ENCODE measurements at places on chromosomes 7 and 10. TPM values are rescaled to one million over a fixed set of nuclear protein-coding genes. Genes with fewer than 3 reads are reported as not detected.

DNA sequence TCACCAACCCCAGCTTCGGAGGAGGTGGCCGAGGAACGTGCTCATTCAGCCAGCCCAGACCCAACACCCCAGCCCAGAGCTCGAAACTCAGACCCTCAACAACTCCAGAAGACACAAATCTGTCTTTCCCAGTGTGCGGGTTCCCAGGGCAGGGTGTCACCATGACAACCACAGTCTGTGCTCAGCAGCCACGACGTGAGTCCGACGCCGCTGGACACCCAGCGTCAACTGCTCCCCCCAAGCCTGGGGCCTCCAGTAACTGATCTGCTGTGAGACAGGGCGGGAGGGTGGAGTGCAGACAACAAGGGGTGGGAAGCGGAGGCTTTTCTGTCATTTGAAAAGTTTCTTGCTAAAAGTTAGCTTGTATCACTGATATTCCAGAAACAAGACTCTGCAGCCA, 167.2 kb downstream of the MAD1L1 start:
- DNase-seq, result no peak

DNA sequence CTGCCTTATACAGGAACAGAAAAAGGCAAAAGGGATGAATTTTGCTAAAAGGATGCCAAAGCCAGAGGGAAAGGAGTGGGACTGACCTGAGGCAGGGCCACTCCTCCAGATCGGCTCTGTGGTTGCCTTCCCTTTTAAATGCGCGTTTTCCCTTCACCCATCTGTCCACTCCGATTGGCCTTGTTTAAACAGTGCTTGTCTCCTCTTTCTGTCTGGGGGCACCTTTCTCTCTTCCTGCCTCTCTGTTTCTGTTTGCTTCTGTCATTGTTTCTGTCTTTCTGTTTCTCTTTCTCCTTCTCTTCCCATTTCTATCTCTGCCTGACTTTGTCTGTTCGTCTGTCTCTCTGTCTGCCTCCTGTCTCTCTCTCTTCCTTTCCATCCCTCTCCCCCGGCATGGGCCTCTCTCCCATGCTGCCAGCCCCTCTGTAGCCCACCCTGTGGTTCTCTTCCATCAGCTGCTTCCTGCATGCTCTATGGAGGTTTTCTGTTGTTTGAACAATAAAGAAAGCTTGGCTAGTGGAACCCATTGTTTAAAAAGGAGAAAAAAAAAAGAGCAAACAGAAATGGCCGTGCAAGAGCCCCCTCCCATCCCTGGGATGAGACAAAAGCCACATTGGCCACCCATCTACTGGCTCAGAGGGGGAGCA, 29.5 kb upstream of the HSPB1 start:
- DNase-seq, result no peak

DNA sequence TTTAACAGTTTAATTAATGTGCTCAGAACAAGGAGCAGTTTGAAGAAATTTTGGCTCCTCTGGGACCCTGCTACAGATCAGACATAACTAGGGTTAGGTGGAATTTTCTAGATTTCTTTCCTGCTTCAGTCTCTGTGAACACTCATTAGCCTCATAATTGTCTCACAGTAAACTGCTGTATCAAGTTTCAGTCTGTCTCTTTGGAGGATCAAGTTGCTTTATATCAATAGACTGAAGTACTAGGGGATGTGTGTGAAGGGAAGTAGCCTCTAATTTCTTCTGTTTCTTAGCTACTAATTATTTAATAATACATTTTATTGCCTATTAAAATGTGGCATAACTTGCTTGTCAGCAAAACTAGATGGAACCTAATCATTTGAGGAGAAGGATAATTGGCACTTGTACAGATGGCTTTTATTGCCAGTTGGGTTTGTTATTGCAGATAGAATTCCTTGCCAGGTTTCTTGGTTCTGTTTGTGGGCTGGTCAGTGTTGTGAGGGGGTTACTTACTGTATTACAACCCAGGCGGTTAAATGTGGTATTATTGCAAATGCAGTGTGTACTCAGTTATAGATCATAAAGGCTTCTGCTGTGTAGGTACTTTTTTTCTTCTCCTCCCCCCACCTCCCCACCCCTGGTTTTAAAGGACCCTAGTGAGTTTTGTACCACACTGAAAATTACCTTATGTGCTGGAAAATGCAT, 758.0 kb downstream of the AUTS2 start:
- no peak for DNase-seq

- no peak for DNase-seq
These were observed 34.5 kb downstream of the SNX10 start for GRCh38 chr7:26326211-26326610.

DNA sequence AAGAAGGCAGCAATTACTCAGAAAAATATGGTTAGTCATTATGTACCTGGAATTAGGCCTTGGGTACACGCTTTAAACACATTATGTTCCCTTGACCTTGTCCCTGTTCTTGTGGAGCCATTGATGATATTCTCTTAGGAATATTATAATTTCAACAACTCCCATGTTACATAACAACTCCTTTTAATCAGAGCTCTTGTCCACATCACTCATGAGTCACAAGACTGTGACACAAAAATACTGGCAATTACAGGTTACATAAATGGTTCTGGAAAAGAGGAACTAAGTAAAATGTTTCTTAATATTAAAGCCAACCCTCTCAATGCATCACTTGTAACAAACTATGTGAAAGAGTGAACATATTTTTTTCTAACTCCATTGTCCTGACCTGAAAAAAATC, 143.8 kb upstream of the PCLO start:
- DNase-seq, result no peak

DNA sequence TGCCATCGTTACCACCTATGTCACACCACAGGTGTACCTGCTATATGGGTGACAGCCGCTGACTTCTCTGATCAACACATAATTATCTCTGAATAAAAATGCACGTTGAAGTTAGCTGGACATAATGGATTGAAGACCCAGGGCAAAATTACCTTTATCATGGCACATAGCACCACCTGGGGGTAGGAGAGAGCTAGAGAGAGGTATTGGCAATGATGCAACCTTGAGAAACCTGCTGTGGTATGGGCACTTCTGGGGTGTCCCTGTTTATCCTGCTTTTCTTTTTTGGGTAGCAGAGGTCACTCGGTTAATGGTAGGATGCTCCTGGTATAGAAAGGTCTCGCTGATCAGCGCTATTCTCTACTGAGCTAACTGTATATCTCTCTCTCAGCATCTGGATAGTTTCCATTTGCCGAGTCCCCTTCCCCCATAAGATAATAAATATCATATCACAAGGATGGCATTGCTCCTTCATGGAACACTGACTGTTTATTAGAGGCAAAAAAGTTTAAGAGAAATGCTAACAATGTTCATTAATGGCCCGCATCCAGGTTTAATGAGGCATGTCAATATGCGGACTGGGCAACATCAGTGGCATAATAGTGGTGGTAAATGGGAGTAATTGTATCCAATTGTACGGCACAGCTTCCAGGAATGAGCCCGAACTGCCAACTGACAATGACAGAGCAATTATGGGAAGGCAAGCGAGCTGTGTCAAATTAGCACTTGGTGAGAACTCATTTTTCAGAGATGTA, 323.1 kb downstream of the TFEC start:
- DNase-seq, result no peak

- DNase-seq, result no peak
These were observed 168.5 kb downstream of the NOC3L start for GRCh38 chr10:94194256-94194655.

DNA sequence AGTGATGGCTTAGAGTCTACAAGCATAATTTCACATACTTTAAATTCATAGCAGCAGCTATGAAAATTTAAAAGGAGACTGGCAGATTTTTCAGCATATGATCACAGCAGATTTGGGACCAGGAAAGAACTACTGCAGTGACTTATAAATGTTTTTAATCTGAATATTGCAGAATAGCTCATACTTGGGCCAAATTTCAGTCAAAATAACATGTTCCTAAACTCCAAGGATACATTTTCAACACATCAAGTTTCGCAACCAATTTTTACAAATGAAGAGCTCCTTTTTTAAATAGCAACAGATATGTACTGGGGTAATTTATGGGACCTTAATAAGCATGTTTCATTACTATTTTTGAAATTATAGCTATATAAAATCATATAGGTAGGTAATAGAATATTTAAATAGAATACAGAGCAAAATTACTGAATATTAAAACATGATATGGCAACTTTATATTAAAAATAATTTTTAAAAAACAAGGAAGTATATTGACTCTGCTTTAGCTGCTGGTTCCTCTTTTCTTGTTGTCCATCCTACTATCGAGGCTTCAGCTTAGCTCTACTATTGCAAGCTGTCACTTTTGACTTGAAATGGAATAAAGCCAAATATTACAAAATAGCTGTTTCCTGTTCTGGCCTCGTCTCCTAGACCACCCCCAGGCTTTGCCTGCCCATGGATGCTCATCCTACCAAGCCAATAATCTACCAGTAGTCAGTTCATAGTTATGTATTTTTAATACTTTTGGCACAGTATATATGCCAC, 123.1 kb downstream of the NRBF2 start:
- DNase-seq, result no peak

GRCh38 chr10:99234041-99234790, 1.4 kb downstream of the HPSE2 start:
- no peak for DNase-seq

GRCh38 chr7:33400214-33400538, 270.8 kb downstream of the BBS9 start:
- no peak for DNase-seq

DNA sequence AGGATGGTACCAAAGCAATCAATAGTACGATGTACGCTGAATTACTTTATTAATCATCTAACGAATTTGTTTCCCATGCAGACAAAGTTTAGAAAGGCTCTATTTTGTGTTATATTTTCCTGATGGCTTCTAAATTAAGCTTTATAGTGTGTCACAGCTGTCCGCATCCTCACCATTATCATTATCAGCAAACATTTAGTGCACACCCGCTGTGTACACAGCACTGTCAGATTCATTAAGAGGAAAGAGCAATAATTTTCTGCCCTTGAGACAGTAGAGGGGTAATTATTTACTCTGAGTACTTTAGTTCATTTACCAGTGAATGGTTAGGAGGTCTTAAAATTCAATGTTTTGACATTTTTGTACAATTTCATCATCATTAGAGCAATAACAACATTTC, 233.3 kb upstream of the PTPRZ1 start:
- DNase-seq, result no peak

DNA sequence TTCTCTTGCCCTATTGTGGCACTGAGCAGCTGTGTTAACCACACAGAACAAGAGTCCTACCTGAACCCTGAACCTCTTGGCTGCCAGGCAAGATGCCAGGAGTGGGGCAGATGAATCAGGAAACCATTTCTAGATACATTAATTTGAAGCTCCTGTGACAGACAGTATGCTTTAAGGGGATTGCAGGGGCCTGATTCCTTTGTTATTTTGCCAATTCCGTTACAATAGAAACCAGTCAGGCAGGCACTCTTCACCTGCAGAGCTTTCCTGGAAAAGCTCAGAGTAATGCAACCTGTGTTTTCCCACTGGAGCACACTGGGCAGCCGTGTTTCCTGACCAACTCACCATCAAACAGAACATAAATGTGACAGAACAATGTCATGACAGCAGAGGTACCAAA, 233.1 kb downstream of the BMPER start:
- DNase-seq, result no peak

DNA sequence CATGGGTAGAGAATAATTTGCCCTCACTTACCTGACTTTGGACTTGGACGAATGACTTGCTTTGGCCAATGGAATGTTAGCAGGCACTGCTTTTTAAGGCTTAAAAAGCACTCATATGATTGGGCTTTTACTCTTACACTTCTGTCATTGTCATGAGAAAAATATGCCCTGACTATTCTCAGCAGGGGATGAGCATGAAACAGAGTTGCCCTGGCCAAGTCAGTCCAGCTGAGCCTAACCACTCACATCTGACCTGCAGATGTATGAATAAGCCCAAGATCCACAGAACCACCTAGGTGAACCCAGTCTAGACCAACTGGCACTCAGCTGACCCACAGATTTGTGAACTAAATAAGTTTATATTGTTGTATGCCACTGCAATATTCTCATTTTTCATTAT, 573.5 kb downstream of the TNS3 start:
- DNase-seq, result no peak

GRCh38 chr10:33410096-33410859, 75.8 kb upstream of the NRP1 start:
- DNase-seq, result no peak

DNA sequence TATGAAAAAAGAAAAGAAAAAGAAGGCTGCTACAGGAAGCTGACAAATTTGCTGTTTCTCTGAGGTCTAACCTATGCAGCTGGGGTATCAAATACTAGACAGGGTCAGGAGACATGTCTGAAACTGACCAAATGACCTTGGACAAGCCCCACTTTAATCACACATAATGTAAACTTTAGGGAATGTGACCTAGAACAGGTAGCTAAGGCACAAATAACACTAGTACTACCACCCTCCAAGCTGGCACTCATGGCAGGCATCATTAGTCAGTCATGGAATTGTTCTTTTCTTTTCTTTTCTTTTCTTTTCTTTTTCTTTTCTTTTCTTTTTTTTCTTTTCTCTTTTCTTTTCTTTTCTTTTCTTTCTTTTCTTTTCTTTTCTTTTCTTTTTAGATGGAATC, 250.4 kb downstream of the KCNMA1 start:
- no peak for DNase-seq

ERVW-1 gene
- not detected for total RNA-seq

ANKRD61 gene
- not detected for total RNA-seq

STEAP1 gene
- 5.5 TPM for total RNA-seq

TMEM176B gene
- total RNA-seq, result 906 TPM

CYP26C1 gene
- 0.08 TPM for total RNA-seq

NODAL gene
- total RNA-seq, result not detected

Measured in left lobe of liver (tissue), 2 donors.